Stimulated activated CD8-positive, alpha-beta memory T cell treated with anti-CD3 and anti-CD28 coated beads, Interleukin-15, amount 100 ng/mL, for 48 hours (primary cell): ENCODE measurements at places on chromosomes 2 and 18.

DNA sequence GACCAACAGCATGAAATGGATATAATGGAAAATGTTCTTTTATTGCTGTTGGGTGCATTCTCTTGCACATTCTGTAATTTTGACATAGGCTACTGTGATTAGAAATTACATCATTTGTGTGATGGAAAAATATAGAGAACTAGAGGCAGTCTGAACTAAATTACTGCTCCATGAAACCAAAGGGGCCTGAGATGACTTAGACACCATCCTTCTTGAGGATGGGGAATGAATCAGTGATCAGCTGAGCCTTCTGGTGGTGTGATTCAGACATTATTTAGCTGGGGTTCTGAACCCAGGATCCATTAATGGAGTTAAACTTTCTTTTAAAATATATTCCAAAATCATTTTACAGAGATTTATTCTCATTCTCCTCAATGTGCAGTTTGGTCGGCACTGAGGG is 135.8 kb downstream of the LDLRAD4 start:
- no peak for DNase-seq

DNA sequence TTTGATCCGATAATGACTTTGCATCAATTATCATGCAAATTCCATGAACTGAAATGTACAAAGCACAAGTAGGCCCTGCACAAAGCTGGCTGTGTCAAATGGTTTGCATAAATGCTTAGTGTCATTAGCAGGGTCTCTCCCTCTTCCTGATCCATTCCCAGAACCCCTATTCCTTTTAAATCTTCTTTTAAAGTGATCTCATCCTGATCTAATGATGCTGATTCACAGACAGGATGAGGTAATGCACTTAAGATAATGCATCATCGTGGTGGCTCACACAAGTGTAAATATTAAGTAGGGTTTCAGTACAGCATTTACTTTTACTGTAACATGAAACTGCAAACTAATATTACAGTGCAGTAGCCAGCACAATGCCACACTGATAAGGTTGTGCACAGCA is 304.8 kb upstream of the SOX11 start:
- no peak for DNase-seq

DNA sequence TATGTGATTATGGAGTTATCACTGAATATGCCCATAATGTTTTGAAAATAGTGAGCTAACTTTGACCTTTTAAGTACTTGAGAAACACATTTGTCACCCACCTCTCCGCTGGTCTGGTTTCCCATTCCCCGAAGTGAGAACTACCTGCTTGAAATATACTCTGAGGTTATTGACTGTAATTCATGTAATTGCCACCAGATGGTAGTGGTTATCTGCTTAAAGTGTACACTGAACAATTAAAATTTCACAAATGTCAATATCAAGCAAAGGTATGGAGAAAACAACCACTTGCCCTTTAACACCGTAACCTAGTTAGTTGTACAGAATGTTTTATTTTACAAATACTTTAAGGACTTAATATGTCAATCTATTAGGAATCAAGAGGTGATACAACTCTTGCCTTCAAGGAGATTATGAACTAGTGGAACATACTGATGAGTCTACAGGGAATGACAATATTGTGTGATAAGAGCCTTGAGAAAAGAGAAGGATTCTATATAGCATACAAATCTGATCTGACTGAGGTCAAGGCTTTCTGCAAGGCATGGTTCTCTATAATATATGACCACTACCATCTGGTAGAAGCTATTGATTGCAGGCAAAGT is 316.8 kb upstream of the KCNH7 start:
- no peak for DNase-seq

DNA sequence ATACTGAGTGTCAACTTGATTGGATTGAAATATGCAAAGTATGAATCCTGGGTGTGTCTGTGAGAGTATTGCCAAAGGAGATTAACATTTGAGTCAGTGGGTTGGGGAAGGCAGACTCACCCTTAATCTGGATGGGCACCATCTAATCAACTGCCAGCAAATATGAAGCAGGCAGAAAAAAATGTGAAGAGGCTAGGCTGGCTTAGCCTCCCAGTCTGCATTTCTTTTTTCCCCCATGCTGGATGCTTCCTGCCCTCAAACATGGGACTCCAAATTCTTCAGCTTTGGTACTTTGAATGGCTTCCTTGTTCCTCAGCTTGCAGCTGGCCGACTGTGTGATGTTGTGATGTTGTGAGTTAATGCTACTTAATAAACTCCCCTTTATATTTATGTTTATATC is 577.4 kb downstream of the CPS1 start:
- no peak for DNase-seq

- no peak for DNase-seq
Measured at GRCh38 chr2:146370826-146371225, 1474.0 kb upstream of the ACVR2A start.
